ENCODE measurements at places on chromosomes 5 and 9.

DNA sequence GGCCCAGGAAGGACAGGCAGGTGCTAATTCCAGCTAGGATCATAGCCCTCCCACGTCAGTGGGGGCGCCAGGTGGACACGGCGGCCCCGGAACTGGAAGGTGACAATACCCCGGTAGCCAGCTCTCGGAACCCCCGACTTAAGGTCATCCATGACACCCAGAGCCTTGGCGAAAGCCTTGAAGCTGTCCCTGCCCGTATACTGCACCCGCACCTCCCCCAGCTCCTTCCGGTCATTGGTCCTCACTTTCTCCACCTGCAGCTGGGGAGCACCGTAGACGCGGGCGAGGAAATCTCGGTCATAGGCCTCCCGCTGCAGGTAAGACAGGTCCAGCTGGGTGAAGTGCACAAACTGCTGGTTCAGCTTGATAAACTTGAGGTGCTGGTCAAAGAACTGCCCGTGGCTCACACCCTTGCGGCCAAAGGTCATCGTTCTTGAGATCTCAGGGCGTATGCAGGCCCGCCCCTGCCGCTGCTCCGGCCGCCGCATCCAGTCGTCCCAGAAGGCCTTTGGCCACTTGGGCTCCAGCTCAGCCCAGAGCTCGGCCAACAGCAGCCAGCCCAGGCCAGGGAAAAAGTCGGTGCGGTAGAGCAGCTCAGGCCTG is 10.9 kb downstream of the MGAT1 start:
- no peak for DNase-seq

- DNase-seq: no peak
These were observed 460 bp upstream of the ACO1 start for GRCh38 chr9:32384002-32384363.

- DNase-seq: no peak
These were observed 98.0 kb upstream of the SARDH start for GRCh38 chr9:133836001-133836758.

GRCh38 chr9:36136272-36136893 is at the start of gene GLIPR2:
Gene GLIPR2, plus strand, starts transcription at chr9:36136733. Its CDS starts 46 bp downstream, at chr9:36136779.
- no peak for DNase-seq

- no peak for DNase-seq
These were observed 97.5 kb downstream of the HSPA4 start for GRCh38 chr5:133149345-133149744.

DNA sequence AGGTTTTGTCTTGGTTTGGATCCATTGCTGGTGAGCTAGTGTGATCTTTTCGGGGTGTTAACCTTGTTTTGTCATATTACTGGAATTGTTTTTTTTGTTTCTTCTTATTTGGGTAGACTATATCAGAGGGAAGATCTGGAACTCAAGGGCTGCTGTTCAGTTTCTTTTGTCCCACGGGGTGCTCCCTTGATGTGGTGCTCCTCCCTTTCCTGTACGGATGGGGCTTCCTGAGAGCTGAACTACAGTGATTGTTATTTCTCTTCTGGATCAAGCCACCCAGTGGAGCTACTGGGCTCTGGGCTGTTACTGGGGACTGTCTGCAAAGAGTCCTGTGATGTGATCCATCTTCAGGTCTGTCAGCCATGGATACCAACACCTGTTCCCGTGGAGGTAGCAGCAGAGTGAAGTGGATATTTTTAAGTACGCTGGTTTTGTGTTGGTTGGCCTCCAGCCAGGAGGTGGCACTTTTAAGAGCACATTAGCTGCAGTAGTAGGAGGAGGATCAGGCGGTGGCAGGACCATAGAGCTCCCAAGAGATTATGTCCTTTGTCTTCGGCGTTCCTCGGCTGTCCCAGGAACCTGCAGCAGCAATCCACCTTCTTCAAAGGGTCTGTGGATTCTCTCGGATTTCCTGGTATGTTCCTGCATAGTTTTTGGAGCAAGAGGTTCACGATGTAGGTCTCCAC is 27.2 kb downstream of the SCAMP1 start:
- DNase-seq: no peak

- no peak for DNase-seq
These were observed 35.7 kb downstream of the AK8 start for GRCh38 chr9:132842124-132843044.

DNA sequence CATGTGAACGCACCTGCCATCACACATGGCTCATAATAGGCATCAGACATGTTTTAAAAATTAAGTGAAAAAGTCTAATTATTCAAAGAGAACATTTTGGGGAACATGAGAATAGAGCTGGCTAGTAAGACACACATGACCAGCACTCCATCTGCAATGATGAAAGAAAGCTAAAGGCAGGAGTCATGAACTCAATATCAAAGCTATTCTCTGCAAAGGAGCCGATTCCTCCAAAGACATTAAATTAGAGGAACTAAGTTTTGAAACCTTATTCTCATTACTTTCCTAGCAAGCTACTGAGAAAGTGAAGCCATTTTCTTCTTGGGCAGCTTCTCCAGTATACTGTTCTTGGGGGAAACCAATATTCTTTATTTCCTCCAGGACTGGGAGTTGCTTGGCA is 172.0 kb downstream of the CRB2 start:
- no peak for DNase-seq

- DNase-seq: no peak
These were observed 1216.5 kb upstream of the CDH9 start for GRCh38 chr5:28254846-28255245.

GRCh38 chr5:132704875-132705274 is 31.1 kb downstream of the IL4 start:
- DNase-seq: no peak

GRCh38 chr9:124501771-124502320 is 5.4 kb downstream of the NR5A1 start:
- no peak for DNase-seq

GRCh38 chr5:43039471-43040286 is 440 bp downstream of the ANXA2R start:
- peak; percentile 81 for DNase-seq

- no peak for DNase-seq
These were observed 115.1 kb downstream of the FEM1C start for GRCh38 chr5:115429345-115429940.

GRCh38 chr9:99160173-99160572 is 55.3 kb downstream of the TGFBR1 start:
- no peak for DNase-seq

DNA sequence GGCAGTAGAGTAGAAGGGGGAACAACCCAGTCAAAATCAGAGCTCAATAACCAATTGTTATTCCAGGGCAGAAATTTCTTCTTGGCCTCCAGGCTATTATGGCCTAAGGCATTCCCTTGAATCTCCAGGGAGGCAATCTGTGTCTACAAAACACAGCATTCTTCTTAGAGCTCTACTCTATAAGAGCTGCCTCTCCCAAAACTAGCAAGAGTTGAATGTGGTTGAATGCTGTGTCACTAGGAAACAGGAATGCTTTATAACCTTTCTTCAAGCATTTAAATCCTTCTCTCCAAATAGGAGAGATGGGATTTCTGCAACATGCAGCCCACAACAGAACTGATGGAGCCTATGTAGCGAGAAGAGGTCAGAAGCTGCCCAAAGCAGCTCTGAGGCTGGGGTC is 97.1 kb upstream of the APC start:
- no peak for DNase-seq

DNA sequence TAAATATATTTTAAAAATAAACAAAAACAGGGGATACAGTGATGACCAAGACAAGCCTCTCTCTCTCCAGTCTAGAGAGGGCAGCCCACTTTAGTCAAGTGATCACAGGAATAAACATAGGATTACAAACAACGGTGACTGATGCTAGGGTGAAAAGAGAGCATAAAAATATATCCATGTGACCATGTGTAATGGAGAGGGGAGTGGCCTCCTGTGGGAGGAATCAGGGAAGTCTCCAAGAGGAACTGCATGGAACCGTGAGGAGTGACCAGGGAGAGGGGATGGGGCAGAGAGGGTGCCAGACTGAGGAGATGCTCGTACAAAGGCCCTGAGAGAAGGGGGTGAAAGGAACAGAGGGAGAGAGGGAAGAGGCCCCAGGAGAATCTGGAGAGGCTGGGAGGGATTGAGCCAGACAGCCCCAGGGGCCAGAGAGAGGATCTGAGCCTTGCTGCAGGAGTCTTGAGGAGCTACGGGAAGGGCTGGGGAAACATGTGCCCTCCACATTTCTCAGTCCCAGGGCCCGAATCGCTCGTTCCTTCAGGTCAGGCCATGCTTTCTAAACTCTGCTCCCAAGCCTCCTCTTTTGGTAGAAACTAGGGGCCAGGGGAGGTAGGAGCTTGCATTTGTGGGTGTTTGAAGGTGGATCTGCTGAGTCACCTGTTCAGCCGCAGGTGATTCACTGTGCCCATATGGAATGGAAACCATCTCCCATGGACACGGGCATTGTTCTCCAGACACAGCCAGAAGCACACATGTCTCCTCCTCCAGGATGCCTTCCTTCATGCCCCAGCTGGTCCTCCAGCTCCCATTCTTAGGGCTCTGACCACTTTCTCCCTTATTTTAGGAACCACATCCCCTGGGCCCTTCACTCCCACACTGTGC is 63.8 kb downstream of the PAX5 start:
- DNase-seq: no peak

DNA sequence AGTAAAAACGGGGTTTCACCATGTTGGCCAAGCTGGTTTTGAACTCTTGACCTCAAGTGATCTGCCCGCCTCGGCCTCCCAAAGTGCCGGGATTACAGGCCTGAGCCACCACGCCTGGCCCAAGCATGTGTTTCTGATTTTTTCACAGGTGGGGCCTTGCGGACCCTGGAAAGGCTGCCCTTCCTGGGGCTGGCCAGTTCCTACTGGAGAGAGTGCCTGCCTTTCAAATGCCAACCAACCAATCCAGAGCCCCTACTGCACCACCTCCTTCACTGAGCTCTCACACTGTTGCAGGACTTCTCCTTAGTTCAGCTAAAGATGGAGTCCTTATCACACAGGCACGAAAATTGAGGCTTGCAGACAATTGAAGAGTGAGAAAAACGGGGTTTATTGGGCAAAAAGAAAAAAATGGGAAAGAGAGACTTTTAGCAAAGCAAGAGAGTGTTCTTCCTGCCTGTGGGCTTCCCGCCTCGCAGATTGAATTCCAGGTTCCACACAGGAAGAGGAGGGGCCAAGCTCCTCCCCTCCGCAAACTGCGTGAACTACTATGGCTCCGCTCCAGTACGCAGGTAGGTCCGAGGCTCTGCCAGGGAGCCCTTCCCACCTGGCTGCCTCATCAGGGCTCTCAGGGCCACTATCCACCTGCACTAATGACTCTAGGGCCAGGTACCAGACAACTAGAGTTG is 8.3 kb upstream of the CMBL start:
- DNase-seq: no peak

GRCh38 chr9:129235041-129235930 is 57.2 kb upstream of the IER5L start:
- DNase-seq: no peak

DNA sequence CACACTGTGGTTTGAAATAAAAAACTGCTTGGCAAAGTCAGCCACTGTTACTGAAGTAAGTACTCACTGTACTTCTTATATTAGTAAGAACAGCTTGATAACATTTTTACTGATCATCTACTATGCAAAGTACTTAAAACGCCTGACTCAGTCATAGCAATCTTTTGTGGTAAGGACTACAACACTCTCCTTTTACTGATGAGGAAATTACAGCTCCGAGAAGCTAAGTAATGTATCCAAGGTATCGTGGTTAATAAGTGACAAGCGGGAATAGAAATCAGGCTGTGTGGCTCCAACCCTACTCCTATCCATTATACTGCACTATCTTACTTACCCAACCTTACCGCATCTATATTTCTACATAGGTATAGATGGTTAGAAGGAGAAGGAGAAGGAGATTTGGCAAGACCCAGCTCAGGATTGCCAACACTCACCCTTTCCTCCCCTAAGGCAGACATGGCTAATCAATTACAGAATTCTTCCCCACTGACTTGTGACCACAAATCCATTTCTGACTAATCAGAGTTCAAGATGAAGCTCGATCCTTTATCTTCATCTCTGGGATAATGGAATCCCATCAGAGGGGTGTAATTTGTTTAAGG is 281.4 kb downstream of the SPOCK1 start:
- DNase-seq: peak; percentile 11

DNA sequence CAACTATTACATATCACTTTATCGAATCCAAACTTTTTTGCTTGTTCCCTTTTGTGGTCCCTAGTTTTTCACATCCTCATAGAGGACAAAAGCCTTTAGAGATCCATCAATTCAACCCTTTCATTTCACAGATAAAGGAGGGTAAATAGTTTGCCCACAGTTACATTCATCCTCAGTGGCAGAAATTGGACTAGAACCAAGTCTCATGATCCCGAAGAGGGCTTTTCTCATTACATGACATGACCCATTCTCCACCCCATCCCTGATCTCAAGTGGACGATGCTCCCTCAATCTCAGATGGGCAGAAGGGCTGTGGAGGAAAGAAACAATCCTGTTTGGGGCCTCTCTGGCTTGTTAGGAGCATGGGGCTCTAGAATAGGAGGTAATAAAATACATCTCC is 23.1 kb downstream of the TICAM2 start:
- DNase-seq: no peak

DNA sequence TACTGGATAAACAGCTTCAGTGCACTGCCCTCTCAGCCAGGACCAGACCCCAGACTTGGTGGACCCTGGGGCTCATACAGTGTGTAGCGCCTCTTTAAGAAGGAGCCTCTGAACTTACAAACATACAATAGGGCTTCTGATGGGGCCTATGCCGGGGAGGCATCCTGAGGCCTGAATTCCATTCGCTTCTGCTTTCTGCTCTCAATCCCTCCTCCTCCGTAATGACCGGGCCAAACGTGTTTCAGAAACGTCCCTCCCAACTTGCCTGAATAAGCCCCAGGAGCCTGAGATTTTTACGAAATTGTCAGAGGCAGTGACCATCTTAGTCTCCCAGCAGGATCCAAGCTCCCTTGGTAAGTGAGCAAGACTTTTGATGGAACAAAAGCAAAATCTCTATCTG is 128.1 kb upstream of the BOD1 start:
- DNase-seq: no peak

- DNase-seq: no peak
These were observed at the start of gene IL7R for GRCh38 chr5:35856765-35857351. Gene IL7R, plus strand, starts transcription at chr5:35856891. Its CDS starts 87 bp downstream, at chr5:35856978.

DNA sequence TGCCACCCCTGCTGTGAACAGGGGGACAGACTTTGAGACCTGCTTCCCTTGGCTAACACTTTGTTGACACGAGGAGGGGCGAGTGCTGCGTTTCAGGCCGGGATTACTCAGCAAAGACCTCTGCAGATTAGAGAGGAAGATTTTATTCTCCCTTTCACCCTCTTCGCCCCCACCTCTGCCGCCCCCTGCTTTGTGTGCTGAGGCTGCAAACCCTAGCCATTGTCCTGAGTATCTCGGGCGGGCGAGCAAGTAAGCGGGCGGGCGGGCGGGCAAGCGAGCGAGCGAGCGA is 6.0 kb downstream of the ISL1 start:
- DNase-seq: no peak

DNA sequence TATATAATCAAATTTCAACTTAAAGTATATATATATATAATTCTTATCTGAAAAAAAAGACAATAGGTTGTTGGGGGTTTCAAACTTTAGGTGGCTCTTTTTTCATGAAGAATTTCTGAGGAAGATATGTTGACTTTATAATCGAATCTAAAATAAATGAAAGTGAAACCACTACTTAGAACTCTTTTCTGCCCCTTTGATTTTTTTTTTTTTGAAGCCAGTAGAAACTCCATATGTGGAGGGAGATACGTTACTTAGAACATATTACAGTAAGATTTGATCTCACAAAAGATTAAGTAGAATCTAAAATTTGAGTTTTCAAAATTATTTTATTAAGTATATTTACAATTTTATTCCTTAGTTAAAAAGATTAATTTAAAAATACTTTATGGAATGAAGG is 96.9 kb downstream of the ATG10 start:
- no peak for DNase-seq
